ENCODE measurements at places on chromosomes 3 and 15. TPM values are rescaled to one million over a fixed set of nuclear protein-coding genes. Genes with fewer than 3 reads are reported as not detected.

GRCh38 chr15:37516621-37517020, 416.3 kb upstream of the MEIS2 start:
- no peak for DNase-seq

GRCh38 chr3:37949866-37950265, 40.7 kb upstream of the VILL start:
- no peak for DNase-seq

Gene FOXL2NB
- not detected for total RNA-seq

Gene GPR149
- not detected for total RNA-seq

DNA sequence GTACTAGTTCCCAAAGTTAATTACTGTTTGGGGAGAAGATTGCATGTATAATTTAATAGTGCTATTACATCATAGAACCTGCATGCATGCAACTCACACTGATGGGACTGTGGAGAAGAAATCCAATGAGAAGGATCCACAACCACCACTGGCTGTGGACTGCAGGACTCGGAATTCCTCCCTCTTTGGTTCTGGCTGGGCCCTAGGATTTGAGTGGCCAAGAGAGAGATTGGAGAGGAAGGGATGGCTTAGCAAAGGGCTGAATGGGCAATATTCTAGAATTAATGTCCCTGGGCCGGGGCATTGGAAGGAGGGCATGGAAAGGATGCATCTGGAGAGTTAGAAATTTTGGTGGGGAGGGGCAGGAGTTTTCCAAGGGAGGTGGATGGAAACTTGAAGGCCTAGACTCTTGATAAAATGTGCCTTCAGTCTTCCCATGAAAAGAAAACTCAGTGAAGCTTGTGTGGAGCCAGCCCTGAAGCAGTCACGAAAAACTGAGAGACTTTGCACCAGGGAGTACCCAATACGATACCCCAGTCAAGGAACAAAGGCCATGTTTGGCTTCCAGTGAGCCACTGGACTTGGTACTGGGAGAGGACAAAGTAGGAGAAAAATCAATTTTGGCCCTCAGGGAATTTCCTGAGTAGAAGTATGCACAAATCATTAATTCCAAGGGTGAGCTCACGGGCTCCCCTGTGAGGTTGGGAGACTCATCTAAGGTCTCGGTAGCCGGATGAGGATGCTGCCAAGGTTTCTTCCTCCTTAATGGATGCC, 31.4 kb upstream of the TPM1 start:
- DNase-seq: no peak

DNA sequence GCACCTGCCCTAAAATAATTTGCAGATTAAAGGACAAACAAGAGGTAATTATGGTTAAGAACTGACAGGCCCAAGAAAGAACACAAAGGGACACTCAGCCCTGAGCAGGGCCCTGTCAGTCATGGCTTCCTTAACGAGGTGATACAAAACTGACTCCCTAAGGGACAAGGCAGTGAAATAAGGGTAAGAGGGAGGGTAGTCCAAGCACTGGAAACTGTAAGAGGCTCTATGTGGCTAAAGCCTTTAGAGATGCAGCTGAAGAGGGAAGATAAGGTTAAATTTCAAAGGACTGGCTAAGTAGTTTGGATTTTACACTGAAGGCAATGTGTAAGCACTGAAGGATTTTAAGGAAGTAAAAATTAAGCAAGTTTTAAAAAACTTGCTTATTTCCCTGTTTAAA, 3.9 kb downstream of the ATR start:
- no peak for DNase-seq

- no peak for DNase-seq
These were observed 1375.1 kb upstream of the ALCAM start for GRCh38 chr3:103991461-103992115.

Gene MASP1
- total RNA-seq: 51.9 TPM

Gene ELP6
- total RNA-seq: 18.5 TPM

DNA sequence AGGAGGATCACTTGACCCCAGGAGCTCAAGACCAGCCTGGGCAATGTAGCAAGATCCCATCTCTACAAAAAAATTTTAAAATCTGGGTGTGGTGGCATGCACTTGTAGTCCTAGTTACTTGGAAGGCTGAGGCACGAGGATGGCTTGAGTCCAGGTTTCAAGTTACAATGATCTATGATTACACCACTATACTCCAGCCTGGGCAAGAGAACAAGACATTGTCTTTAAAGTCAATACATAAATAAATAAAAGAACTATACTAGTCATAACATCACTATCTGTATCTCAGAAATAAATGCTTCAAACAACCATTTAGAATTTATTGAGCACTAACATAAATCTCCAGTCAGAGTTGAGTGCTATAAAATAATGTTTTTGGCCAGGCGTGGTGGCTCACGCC, 8.5 kb upstream of the PHLDB2 start:
- DNase-seq: no peak

Gene CGNL1
- 15.2 TPM for total RNA-seq

Gene MCTP2
- 2.1 TPM for total RNA-seq

Gene B3GNT5
- total RNA-seq: 2.1 TPM

Gene TPRG1
- total RNA-seq: 2.7 TPM

DNA sequence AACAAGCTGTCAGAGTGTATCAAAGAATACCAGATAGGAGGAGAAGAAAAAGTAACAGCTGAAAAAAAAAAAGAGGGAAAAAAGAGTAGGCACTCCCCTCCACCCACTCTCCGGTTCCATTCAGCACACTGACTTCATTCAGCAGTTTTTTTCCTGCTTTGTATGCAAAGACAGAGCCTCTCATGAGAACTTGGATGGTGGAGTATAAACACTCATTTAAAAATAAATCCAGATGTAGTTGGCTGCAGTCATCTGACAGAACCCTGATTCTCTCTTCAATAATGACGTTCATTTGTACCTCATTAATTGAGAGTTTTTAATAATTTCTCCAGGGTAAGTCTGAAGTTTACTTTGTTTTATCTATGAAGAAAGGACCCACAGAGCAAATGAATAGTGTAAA, 81.0 kb downstream of the TMEM108 start:
- DNase-seq: no peak

Gene NLGN1
- 10.5 TPM for total RNA-seq

- no peak for DNase-seq
These were observed 7.0 kb upstream of the RFT1 start for GRCh38 chr3:53137221-53137620.

DNA sequence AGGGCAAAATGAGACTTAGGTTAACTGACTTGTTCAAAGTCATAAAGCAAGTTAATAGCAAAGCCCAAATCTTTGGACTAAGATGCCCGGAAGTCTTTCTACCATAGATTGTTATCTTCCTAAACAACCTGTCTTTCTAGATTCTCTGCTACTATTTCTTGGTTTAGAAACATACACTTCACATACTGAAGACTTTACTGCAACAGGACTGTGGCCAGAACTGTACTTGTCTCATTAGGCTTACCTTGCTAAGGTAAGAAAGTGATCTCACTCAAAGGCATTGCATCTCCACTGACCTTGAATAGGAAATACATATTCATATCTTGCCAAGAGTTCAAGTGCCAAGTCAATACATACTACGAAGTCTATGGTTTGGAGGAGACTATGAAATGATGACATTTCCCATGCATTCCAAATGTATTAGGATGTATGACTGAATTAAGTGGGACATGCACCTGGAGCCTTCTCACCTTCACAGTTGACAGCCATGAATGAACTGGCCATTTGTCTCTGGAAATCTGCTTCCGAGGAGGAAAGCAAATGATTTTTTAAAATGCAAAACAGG, 5.0 kb downstream of the ZDHHC3 start:
- no peak for DNase-seq

Gene SLC24A5
- total RNA-seq: not detected

- no peak for DNase-seq
These were observed 21.4 kb downstream of the LMCD1 start for GRCh38 chr3:8523041-8523440.

DNA sequence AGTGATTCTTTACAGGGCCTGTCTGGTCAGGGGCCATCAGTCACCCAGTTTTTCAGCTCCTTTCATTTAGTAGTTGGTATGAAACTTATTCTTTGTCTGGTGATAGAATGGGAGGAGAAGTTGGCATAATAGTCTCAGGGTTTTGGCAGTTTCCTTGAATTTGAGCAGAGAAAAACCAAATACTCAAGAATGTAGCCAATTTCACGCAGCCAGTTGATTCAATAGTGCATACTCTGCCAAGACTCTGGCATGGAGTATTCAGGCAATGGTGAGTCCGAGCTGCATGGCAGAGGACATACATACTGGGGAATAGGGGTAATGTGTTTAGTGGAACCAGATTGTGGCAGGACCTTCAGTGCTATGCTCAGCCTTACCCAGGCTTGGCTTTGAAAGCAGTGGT, 118.3 kb downstream of the GALK2 start:
- DNase-seq: no peak

DNA sequence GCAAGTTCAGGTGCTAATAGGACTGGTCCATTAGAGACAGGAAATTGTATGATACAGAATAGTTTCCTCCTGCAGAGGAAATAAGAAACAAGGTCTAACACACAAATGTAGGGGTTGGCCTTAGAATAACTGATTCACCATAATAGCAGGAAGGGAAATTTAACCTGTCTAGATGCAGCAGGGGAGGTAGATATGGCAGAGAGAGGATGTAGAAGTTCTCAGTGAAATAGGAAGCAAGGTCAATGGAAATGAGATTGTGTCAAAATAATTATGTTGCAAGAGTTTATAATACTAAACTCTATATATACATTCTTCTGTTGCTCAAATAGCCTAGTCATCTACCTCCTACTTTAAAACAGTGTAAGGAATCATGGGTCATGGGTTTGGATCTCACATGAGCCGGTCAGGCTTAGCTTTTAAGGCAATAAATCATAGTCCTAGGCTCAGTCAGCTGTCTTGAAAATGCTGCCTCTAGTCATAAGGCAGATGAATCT, 17.0 kb downstream of the BCL2A1 start:
- DNase-seq: no peak

GRCh38 chr3:12205171-12205570, 46.5 kb upstream of the TIMP4 start:
- DNase-seq: no peak

DNA sequence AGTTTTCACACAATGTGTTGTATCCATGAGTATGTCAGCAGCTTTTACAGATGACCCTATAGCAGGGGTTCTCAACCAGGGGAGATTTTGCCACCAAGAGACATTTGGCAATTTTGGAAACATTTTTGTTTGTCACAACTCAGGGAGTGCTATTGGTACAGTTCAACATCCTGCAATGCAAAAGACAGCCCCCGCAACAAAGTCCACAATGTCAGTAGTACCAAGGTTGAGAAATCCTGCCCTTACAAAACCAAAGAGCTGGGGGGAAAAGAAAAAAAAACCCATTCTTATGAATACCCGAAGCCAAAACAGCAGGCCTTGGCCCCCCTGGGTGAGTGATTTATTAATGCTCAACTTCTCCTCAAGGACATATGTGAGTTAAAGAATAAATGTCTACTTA, 99.1 kb downstream of the LARS2 start:
- no peak for DNase-seq

- DNase-seq: no peak
These were observed 516.7 kb downstream of the NTRK3 start for GRCh38 chr15:87739866-87740265.

DNA sequence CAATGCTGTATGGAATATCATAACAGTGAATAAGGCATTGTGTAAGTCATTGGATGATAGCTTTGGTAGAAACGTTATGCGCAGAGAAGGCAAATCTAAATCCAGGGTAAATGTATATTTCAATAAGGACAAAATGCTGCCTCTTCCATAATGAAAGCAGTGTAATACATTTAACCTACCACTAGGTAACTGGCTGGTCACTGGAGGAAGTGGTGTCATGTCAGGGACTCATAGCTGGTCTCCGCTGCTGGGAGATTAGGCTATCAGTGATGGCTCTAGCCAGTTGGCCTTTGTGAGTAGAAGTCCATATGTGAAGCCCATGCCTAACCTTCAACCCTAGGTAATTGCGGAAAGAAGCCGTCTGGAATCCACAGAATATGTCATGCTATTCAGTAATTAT, 140.9 kb downstream of the NLGN1 start:
- no peak for DNase-seq

DNA sequence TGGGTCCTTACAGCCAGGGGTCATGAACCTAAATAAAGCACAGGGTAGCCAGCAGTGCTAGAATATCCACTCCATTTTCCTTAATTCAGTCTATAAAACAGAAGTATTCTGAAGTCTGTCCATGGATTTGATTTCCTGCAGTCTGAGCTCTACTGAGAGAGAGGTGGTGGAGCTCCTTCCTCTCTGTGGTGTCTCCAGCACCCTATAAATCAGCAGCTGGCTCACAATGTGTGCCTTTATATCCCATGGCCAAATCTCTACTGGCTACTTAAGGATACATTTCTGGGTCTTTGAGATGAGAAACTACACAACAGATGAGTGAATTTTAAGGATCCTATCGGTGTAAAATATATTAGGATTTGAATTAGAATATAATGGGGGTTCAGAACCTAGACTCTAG, 339.9 kb upstream of the RBMS3 start:
- DNase-seq: no peak

Gene GABRB3
- 4.5 TPM for total RNA-seq

Gene NSMCE3
- 6.8 TPM for total RNA-seq

GRCh38 chr3:133851931-133852330, 43.8 kb downstream of the RAB6B start:
- DNase-seq: no peak

Gene ASB14
- total RNA-seq: 14.1 TPM

DNA sequence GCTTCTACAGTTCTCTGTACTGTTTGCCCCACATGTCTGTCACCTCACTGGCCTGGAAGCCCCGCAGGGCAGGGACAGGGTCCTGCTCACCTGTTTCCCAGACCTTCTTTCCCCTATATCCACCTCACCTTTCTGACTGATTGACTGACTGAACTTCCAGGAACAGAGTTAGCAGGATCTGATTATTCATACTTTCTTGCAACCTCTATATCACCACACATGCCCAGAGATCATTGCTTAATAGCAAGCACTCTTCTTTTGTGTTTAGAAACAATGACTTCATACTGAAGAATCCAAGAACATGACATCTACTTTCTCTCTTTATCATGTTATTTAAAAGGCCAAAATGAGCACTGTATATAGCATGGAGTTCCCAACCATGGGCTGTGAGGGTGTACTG, 18.0 kb upstream of the CLEC3B start:
- no peak for DNase-seq

DNA sequence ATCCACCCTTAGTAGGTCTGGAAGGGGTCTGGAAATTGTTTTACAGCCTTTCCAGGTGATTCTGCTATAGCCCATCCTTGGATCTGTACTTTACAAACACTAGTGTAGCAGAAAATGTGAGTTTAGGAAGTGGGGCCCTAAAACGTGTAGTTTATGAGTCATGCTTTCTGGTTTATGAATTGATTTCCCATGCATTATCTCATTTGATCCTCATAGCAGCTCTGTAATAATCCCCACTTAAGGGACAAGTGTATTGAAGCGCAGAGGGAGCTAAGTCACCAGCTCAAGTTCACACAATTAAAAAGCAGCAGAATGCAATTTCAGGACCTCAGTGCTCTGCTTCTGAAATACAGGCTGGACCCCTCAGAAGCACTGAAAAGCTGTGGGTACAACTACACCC, 22.7 kb upstream of the STARD5 start:
- no peak for DNase-seq

Gene PARL
- 58.0 TPM for total RNA-seq
